Stimulated activated naive CD8-positive, alpha-beta T cell treated with anti-CD3 and anti-CD28 coated beads, Interleukin-15, amount 100 ng/mL, for 72 hours (primary cell): ENCODE measurements at places on chromosomes 7 and 10.

DNA sequence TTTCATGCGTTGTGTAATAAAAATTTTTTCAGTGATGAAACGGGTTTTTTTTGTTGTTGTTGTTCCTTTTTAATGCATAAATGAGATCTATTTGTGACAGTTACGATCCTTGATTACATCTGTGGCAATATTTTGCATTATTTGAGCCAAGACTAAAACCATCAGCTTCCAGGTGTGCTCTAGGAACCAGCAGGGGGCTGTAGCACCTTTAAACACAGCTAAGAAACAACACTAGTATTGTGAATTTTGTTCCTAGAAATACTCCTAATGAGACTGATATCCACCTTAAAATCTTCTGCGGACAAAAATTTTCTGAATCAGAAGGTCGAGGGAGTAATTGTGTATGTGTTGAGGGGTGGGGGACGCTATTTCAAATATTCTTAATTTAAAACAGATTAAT, 52.6 kb downstream of the FGFBP3 start:
- no peak for DNase-seq

DNA sequence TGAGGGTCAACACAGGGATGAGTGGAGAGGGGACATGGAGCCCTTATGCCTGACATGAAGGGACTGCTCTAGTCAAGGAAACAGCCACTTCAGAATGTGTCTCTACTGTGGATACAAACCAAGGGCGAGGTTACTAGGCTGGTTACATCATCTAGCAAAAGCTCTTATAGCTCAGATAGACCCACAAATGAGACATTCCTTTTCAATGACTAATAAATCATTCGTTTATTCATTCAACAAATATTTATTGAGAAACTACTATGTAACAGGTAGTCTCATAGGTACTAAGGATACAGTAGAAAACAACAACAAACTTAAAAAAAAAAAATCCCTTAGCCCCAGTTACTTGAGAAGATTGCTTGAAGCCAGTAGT, 219.5 kb downstream of the KIAA1217 start:
- no peak for DNase-seq

- no peak for DNase-seq
Measured at GRCh38 chr10:27526242-27526641, 22.1 kb downstream of the RAB18 start.

DNA sequence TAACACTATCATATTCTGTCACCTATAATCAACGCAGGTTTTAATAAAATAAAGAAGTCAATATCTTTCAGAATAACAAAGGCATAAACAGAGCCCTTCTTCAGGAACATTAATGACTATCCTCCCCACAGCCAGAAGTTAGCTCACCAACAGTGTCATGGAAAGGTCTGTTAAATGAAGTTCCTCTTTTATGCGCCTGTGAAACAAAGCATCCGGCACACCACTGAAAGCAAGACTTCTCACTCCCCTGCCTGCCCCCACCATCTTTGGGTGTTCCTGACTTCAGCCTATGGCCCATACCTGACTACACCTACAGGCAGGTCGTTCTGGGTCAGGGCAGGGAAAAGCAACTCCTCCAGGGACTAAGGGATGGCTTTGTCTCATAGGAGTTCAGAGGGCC, 205.4 kb downstream of the FANK1 start:
- no peak for DNase-seq

GRCh38 chr7:115728518-115728917, 302.0 kb downstream of the TFEC start:
- no peak for DNase-seq

DNA sequence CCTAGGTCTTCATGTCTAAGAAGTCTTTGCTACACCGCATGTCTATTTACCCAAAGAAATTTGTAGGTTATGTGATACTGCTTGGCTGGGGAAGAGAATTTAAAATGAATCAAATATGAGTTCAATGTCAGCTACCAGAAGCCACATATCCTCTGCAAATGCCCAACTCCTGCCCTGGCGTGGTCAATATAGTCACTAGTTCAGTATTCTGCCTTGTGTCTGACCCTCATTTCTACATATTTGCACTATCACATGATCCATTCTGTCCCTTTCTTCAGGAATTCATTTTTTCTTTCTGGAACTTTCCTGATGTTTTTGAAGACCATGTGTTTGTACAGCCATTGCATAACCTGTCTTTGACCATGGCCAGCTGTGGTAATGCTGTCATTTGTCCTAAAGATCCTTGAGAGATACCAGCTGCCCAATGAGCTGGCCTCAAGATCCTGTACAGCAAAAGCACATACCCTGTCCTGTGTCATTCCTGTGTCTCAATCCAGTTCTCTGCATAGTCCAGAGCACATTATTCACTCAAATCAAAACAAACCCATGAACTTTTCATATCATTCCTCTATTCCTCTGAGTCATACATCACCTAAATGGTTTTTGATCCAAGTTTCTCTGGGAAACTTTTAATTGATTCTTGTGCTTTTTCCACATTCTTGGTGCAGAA, 524.5 kb downstream of the PARD3 start:
- DNase-seq, result no peak

- DNase-seq, result no peak
Measured at GRCh38 chr10:34912771-34913170, 97.7 kb upstream of the PARD3 start.

DNA sequence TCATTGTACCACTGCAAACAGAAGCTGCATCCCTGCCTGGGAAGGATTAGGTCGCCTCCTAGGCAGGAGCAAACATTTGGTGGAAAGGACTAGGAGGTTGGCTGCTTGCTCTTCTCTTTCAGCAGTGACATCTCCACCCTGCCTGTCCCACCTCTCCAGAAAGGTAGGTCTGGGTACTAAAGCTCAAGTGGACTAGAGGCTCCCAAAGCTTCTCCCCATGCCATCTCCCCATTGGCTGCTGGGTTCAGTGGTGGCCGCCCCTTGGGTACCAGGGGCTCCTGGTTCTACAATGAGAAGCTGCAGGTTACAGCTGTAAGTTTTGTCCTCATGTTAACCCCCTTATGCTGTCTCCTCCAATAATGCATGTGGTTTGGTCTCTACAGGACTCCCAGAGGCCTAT, 180.7 kb upstream of the MKI67 start:
- no peak for DNase-seq

- no peak for DNase-seq
Measured at GRCh38 chr10:120017733-120018417, 125.3 kb downstream of the SEC23IP start.

GRCh38 chr7:27110186-27111031, 7.9 kb upstream of the HOXA2 start:
- DNase-seq, result no peak

DNA sequence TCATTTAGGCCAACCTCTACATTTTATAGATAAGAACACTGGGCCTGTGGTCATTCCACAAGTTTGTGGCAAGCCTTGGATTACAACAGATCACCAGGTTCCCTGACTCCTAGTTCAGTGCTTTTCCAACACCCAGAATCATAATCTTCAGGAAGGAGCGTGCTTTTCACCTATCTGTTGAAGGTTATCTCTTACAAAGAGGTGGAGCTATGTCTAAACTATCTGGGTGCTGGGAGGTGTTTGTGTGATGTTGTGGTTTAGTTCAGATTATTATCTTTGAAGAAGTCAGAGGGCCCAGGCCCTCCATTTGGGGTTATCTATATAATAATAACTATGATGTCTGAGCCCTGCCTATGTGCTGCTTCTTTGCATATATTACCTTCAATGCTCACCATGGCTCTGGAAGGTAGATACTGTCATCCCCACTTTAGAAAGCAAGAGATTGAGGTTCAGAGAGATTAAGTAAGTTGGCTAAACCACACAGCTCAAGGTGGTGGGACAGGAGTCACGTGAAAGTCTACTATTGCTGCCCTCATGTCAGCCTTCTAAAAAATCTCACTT, 24.0 kb downstream of the IL2RA start:
- peak; percentile 7 for DNase-seq

GRCh38 chr10:132626761-132627665, 89.4 kb downstream of the INPP5A start:
- no peak for DNase-seq

GRCh38 chr7:64907641-64908326, 4.7 kb downstream of the ZNF273 start:
- DNase-seq, result no peak

- no peak for DNase-seq
Measured at GRCh38 chr10:119420950-119421875, 121.3 kb downstream of the RGS10 start.

- DNase-seq, result no peak
Measured at GRCh38 chr7:255038-255435, 34.9 kb upstream of the FOXL3 start.

GRCh38 chr7:130154131-130154500, 51.1 kb downstream of the TMEM209 start:
- DNase-seq, result no peak

- no peak for DNase-seq
Measured at GRCh38 chr10:4239186-4239585, 454.2 kb upstream of the KLF6 start.

DNA sequence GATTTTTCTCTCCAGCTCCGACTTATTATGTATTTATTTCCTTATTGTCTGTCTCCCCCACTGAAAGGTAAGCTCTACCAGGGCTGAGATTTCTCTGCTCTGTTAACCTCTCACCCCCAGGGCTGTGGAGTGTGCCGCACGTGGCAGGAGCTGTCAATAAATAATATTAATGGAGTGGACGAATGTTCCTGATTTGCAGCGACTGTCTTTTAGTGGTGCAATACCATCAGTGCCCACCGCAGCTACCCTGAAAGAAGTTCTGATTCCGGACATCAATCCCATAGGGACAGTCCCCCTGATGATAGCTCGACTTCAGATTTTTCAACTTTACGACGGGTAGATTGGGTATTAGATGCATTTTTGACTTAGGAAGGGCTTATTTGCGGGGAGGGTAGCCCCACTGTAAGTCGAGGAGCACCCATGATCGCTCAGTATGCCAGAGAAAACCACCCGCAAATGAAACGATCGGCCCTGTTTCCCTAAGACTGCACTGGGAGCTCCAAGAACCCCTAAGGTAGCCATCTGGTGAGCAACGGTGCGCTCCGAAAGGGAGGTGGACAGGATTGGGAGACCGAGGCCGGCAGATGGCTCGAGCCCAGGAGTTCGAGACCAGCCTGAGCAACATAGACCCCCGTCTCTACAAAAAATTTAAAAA, 986 bp upstream of the PPP2R2D start:
- no peak for DNase-seq

- DNase-seq, result no peak
Measured at GRCh38 chr7:52685333-52685732, 350.1 kb upstream of the POM121L12 start.

DNA sequence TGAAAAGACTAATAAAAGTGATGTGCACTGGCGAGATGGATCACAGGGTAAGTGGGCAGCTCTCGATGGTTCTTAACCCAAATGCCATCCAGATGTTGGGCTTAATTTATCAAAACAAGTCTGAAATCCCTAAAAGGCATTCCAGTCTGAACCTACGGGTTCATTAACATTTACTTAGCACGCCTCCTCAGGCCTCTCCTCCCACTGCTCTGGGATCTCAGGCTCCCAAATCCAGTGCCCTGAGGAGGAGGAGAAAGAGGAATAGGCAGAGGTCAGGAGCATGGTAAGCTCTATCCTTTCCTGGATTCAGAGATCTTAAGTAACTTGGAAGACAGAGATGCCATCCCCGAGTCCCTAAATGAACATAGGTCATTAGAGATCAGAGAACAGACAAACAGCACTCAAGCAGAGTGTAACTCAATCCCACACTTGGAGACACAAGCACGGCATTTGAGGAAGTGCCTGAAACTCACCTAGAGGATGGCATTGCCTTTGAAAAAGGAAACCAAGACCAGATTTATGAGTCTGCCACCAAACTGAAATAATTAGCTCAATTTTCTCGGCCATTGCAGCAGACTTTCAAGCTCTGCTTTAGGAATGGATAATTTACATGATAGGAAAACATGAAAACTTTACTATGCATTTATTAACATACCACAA, 140.9 kb downstream of the CXCL12 start:
- DNase-seq, result no peak

- no peak for DNase-seq
Measured at GRCh38 chr7:2892549-2892948, 48.4 kb upstream of the GNA12 start.

GRCh38 chr7:30743371-30744074, 8.4 kb upstream of the INMT start:
- DNase-seq, result no peak

GRCh38 chr10:114974625-114975024, 36.6 kb downstream of the TRUB1 start:
- no peak for DNase-seq

DNA sequence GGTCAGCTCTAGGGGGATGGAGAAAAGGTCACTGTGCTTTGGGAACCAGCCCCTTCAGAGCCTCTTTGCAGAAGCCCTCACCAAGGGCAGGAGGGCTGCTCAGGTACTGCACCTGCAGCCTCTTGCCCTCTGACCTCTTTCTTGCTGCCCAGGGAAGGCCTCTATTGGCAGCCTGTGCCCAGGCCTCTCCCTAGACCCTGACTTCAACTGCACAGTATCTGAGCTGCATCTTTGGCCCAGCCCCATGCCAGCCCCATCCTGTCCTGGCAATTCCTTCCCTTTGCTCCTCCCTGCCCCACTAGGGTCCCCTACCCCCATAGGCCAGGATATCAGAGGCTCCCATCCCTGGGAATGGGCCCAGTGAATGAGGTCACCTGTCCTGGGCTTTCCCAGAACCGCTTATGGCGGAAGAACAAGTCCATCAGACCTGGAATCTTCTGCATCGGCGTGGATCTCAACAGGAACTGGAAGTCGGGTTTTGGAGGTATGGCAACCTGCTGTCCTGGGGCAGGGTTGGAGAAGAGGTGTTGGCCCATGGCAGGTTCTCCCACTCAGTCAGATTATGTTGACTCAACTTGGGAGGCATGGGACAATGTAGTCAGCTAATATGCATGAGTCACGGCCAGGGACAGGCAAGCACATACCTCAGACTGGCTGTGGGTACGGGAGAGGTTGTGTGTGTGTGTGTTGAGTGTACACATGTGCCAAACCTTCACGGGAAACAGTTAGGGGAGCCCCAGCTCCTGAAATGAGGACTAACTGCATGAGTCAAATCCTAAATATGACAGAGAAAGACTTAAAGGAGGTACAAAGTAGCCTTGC, 17.1 kb upstream of the CPA1 start:
- DNase-seq, result peak; percentile 72

- DNase-seq, result no peak
Measured at GRCh38 chr10:10925667-10926066, 92.0 kb upstream of the CELF2 start.

GRCh38 chr7:46675456-46675855, 754.4 kb upstream of the IGFBP3 start:
- DNase-seq, result no peak
